ENCODE measurements at places on chromosomes 4 and X. TPM values are rescaled to one million over a fixed set of nuclear protein-coding genes. Genes with fewer than 3 reads are reported as not detected.

MAGEA8 gene
- total RNA-seq: not detected

- DNase-seq: no peak
Observed at GRCh38 chr4:105273230-105273629, 126.6 kb downstream of the TET2 start.

DNA sequence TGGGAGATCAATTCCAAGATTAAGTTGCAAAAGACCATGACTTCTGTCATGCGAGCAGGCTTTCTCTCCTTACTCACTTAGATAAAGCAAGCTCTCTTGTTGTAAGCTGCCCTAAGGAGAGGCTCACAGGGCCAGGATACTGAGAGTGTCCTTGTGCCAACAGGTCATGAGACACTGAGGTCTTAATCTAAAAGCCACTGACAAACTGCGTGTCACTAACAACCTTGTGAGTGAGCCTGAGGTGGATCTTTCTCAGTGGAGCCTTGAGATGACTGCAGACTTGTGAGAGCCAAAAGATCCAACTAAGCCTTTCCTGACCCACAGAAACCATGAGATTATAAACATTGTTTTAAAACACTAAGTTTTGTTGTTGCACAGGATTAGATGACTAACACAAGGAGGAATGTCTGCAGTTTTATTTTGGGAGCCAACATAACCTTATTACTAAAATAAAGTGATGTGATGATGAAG is 170.5 kb downstream of the SLC39A8 start:
- no peak for DNase-seq

- no peak for DNase-seq
Observed at GRCh38 chr4:19583827-19584569, 667.7 kb upstream of the SLIT2 start.

GRCh38 chrX:14440106-14440505 is 89.2 kb upstream of the GLRA2 start:
- no peak for DNase-seq

- DNase-seq: no peak
Observed at GRCh38 chrX:103666202-103667107, 20.0 kb downstream of the MORF4L2 start.
